ENCODE measurements at places on chromosomes 1 and 21.

DNA sequence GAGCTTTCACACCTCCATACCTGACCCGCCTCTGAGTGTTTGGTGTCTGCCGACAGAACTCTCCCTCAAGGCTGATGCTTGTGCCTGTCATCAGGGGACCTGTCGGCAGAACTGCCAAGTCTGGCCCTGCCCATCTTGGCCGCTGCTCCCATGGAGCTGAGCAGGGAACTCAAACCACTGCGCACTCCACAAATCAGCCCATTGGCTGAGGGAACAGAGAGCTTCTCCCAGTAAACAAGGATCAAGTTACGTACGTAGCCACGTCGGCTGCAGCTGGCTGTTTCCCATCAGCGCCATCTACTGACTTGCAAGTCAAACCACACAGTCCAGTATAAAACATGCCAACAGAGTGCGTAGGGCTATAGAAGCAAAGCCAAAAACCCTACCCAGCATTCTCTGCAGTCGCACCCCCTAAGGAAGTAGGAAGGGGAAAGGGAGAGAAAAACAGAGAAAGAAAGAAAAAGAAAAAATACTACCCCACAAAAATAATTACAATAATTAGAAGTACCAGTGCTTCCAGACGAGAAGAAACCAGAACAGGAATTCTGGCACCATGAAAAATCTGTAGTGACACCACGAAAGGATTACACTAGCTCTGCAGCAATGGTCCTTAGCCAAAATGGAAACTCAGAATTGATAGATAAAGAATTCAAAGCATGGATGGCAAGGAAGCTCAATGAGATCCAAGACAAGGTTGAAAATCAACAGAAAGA is 13.1 kb downstream of the KRTAP13-1 start:
- no peak for DNase-seq

DNA sequence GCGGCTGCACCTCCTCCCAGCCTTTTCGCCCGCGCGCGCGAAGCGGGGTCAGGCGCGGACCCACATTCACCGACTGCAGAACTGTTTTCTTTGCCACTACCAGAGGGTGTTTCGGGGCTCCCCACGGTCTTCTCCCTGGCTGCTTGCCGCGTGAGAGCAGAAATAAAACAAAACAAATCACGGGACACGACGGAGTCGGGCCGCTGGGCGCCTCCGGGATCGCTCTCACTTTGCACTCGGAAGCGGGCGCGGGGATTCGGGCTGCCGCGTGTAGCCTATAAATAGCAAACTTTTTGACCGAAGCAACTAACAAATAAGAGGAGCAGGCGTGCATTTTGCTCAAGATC is 412.3 kb upstream of the ESRRG start:
- no peak for DNase-seq

GRCh38 chr21:38930066-38930465 is 124.3 kb downstream of the ETS2 start:
- no peak for DNase-seq

DNA sequence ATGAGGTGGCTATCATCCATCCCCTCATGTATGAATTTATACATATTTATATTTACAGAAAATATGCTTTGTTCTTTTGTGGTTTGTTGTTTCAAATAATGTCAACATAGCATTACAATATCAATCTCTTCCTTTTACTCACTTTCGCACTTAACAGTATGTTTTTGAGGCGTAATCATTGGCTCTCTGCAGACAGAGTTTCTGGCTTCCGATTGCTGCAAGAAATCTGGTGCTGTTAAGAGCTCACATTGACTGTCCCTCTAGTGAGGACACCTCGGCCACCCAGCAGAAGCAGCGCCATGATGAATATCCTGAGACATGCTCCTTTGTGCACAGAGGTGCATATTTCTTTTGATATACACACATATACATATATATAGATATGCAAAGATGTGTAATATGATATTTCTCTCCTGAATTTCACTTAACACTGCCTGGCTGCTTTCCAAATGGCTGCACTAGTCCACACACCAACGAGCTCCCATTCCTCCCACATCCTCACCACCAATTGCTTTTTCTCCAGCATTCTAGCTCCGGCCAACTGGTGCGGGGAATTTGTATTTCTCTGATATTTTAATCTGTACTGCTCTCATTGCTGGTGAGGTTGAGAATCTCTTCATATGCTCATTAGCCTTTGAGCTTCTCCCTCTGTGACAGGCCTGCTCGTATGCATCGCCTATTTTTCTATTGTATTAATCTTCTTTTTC is 248.4 kb downstream of the SIPA1L2 start:
- DNase-seq: no peak

DNA sequence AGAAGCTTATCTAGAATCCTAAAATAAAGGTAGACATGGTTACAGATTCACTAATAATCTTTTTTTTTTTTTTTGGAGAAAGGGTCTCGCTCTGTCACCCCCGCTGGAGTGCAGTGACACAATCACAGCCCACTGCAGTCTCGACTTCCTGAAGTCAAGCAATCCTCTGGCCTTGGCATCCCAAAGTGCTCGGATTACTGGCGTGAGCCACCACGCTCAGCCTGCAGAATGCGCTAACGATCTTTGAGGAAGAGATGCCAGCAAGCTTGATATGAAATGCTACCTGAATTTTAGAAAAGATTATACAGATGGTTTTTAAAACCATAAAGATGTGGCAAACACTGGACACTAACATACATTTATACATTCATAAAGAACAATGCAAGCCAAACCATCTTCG is 4.1 kb upstream of the GNPAT start:
- DNase-seq: no peak

DNA sequence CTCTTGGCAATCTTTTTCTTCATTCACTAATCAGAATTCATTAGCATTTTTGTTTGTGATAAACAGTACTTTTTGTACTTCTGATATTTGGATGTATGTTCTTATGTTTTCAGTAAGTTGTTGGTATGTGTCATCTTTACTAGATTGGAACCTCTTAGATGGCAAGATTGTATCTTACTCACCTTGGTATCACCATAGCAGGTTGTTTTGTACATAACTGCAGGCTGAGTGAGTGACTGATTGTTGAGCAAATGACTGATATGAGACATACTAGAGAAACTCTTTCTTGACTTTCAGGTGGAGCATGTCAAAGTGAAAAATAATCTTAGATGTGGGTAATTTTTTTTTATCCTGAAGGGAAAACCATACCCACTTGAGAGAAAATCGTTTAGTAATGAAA is 173.7 kb downstream of the CLEC20A start:
- DNase-seq: no peak

GRCh38 chr1:165235155-165235776 is 121.2 kb downstream of the LMX1A start:
- DNase-seq: no peak

DNA sequence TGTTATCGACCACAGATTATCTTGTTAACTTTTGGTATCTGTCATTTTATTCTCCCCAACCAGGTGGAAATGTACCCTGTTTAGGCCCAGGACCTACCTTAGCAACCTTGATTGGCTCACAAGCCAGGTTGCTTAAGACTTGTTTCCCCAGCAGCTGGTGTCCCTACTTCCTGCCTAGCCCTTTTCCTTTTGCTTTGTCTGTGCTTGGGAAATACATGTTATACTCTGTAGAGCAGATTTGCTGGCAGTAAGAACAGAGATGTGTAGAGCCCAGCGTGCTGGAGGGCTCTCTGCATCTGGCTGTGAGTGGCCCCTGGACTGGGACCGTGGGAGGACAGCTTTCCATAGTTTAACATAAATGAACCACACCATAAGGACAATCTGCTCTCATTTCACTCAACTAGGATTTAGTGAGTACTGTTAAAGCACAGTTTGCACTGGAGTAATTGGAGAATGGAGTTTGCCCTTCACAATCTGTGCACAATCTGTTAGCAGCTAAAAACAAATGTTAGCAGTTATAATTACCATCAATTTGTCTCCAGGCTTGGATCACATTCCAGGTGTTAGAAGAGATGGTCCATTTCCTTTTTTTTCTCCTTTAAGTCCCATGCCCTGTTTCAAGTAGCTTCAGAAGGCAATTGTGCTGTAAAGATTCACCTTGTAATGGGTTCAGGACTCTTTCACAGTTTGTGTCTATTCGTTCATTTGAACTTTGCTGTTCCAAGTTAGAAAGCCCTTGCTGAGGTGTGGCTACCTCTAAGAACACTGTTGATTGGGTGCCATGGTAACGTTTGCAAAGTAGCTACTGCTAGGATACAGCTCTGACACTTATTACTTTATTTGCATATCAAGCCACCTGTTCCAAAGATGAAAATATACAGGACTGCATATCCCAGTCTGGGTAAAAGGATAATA is at the start of gene APOBEC4:
Gene APOBEC4 (minus strand): TSS at position 770 of the 915 bp plus-strand sequence. CDS start 4,535 bp downstream, outside the sequence.
- no peak for DNase-seq

GRCh38 chr1:210124736-210125135 is 107.9 kb upstream of the SERTAD4 start:
- DNase-seq: no peak

- DNase-seq: no peak
Observed at GRCh38 chr21:38760762-38761155, 45.0 kb upstream of the ETS2 start.

GRCh38 chr1:111639602-111640198 is 20.1 kb downstream of the RAP1A start:
- no peak for DNase-seq
